NCI-H2171 (cell line): ENCODE measurements at places on chromosomes 2 and 18.

DNA sequence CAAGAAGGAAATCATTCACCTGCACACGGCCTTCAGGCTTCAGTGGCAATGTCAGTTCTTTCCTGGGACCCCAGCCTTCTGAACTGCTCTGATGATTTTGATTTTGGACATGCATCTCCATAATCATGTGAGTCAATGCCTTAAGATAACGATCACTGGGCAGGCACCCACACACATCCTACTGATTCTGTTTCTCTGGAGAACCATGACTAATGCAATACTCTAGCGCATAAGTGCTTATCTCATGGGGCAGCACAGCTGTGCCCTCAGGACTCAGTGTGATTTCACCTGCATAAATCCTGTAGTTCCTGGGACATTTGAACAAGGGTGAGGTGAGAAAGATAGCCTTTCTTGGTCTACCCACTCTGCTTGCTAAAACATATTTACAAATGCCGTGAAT, 144.6 kb downstream of the AKAIN1 start:
- no peak for DNase-seq

GRCh38 chr2:5696945-5697521, 4.8 kb downstream of the SOX11 start:
- DNase-seq, result peak; percentile 56

- no peak for DNase-seq
Observed at GRCh38 chr2:161943011-161943410, 131.0 kb downstream of the DPP4 start.

GRCh38 chr2:96701636-96702035, 38.2 kb downstream of the LMAN2L start:
- no peak for DNase-seq

GRCh38 chr2:219199470-219200211, 6.9 kb upstream of the ZFAND2B start:
- DNase-seq, result no peak

- DNase-seq, result peak; percentile 89
Observed at GRCh38 chr2:155485141-155485842, 786.8 kb downstream of the KCNJ3 start.

DNA sequence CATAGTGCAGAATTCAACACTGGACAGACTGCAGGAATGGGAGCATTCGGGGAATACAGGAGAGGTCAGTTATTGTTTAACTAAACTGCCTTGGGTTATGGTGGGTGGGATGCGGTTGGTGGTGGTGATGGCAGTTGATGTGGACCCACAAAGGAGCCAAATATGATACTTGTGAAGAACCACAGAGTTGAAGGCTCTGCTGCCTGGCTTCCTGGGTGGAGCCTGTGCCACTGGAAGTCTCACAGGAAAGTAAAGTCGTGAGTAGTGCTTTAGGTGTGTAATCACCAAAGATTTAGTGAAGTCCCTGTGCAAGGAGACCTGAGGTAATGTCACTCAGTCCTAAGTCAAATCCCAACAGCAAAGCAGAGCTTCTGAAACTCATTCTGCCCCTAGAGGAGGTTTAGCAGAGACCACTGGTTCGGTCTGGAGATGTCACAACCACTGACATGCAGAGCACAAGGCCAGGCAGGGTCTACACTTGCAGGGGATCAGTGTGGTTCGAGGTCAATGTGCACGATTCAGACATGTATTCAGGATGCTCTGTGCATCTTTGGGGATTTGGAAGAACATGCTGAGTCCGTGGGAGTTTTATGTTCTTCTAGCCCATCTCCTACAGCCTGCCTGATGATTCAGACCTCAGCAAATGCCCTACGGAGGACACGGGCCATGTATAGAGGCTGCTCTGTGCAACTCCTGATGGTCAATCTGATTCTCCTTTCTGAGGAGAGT, 1150.9 kb downstream of the RPIA start:
- no peak for DNase-seq

- no peak for DNase-seq
Observed at GRCh38 chr2:227360351-227360750, 18.8 kb downstream of the TM4SF20 start.

- DNase-seq, result no peak
Observed at GRCh38 chr2:15941481-15941850, 1.1 kb downstream of the MYCN start.

GRCh38 chr2:2569836-2570235, 238.8 kb upstream of the MYT1L start:
- no peak for DNase-seq

DNA sequence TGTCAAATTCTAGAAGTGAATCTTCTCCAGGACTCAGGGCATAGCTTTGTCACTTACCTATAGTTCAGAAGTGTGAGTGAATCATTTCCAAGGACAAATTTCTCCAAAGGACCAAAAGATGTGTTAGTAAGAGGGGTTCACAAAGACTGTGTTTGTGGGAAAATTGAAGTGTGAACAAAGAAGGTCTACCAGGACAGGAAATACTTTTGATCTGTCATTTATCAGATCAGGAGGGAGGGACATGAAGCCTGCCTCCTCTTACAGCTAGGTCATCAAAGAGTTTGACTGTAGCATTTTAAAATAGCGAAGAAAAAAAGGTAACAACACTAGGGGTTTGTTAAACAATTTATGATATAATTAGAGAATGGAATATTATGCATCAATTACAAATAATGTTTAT, 2.0 kb upstream of the CD28 start:
- no peak for DNase-seq

DNA sequence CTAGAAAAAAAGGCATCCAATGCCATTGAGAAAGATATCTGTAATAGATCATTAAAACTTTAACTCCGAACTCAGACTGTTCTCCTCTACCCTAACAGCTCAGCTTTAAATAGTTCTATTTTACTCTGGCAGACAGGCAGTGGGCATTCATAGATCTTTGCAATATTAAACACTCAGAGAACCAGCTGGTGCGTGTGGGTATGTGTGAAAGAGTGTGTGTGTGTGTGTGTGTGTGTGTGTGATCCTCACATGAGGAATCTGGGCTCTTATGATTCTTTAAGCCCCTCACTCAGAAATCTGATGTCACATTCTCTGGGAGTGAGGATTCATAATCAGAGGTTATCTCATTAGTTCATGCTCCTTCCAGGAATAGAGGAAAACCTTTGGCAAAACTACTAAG, 144.3 kb downstream of the KCNH7 start:
- DNase-seq, result no peak

- DNase-seq, result no peak
Observed at GRCh38 chr2:234211797-234212196, 161.3 kb downstream of the SPP2 start.

DNA sequence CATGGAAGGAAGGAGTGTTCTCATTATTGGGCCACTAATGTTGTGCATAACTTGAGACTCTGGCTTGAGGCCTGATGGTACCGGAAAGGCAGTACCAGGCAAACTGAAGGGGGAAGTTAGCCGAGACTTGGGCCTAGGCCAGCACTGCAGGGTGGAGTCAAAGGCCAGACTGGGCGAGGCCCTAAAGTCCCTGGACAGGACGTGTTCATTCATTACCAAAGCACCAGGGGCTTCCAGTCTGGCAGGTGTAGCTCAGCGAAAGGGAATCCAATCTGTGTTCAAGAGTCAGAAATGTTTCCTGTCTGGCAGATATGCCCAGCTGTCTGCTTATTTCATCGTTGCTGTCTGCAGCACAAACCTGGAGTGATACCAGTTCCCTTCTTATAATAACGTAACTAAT, 4.7 kb upstream of the ITSN2 start:
- peak; percentile 67 for DNase-seq

DNA sequence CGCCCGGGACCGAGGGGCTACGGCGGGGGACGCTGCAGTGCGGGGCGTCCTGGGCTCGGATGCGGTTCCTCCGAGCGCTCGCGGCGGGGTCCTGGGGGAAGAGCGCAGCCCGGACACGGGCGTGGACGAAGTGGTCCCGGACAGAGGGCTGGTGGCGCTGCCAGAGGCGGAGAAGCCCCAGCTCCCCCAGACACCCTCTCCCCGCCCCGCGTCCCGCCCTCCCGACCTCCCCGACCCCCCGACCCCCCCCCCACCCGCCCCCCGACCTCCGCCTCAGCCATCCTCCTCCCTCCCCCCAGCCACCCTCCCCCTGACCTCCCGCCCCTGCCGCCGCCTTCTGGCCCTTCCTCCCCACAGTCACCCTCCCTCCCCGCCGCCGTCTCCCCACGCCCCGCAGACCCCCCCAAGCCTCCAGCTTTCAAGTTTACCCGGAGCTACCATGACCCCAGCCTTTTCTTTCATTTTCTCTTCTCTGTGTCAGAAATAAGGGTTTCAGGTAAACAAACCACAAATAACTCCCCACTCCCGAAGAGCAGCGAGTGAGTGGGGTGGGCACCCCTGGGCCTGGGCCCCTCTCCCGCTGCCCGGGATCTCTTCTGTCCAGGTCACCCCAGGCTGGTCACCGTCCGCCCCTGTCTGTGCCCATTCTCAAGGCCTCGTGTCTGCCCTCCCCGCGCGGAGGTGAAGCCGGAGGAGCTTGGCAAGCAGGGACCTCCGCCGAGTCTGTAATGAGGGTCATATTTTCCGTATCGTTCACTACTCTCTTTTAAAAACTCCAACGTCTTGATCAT, 5.1 kb downstream of the NFATC1 start:
- no peak for DNase-seq

- DNase-seq, result no peak
Observed at GRCh38 chr2:157180359-157180758, 77.1 kb upstream of the GALNT5 start.

GRCh38 chr2:12813166-12813565, 96.4 kb downstream of the TRIB2 start:
- no peak for DNase-seq

DNA sequence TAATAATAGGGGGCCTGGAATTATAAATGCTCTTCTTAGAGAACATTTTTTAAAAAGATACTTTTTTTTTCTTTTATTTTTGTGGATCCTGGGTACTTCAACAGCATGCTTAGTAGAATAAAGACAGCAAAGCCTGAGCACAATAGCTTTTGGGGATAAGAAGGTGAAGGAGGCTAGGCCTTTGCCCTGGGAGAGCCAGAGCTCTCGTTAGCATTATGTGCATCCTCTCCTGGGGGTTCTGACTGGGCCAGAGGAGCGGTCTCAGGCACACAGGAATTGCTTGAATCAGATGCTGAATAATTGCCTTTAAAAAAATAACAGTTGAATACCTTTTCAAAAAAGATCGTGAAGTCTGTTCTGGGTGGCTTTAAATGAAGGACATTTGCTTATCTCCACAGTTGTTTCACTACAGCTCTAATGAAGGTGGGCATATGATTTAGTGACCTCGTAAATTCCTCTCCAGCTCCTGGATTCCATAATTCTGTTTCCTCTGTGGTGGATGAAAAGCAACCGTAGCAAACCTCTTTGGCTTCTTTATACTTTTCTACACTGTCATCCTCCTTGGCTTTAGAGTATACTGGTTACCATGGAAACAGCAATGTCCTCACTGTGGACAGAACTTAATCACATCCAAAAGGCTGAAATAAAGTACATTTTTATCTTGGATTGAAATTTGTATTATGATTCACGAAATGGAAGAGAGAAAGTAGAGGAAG, 133.8 kb downstream of the MAIP1 start:
- no peak for DNase-seq

GRCh38 chr2:43934567-43934966, 61.2 kb downstream of the LRPPRC start:
- no peak for DNase-seq

DNA sequence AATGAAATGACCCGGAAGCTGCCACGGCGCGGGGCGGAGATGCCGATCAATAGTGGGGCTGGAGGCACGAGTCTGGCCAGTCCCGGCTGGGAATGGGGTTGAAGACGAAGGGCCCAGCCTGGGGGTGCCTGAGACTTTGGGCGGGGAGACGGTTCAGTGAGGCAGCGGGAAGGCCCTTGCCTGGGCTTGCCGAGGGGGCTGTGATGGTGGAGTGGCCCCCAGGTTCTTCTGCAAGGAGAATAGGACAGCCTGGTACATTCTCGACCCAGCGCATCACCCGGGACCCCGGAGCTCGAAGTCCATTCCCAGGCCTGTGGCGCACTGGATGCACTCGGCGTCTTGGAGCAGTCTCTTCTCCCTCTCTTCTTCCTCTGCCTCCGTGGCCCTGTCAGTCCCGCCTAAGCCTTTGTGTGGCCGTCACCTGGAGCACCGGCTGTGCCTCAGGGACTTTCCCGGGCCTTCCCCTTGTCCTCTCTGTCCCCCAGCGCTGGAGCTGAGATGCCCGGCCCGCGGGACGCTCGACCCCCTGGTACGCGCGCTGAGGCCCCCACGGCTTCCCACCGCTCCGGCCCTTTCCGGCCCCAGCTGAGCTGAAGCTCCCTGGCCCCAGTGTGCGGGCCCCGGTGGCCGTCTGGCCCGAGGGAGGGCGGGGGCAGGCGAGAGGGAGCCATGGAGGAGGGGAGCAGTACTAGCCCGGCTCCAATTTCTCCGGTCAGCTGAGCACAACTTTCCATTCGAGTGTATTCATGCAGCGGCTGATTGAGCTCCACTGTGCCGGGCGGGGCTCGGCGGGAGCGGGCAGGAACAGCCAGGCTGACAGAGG, 8.0 kb downstream of the SIX3 start:
- DNase-seq, result no peak

- DNase-seq, result no peak
Observed at GRCh38 chr18:41576643-41577042, 378.4 kb upstream of the PIK3C3 start.

DNA sequence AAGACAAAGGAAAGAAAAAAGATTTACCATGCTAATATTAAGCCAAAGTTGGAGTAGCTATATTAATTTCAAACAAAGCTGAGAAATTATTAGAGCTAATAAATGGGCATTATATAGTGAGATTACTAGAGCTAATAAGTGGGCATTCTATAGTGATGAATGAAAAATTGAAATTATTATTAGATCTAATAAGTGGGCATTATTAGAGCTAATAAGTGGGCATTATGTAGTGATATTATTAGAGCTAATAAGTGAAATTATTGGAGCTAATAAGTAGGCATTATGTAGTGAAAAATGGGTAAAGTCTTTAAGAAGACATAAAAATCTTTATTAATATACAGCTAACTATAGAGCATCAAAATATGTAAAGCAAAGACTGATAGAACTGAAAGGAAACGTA, 745.7 kb downstream of the TRIB2 start:
- DNase-seq, result no peak

DNA sequence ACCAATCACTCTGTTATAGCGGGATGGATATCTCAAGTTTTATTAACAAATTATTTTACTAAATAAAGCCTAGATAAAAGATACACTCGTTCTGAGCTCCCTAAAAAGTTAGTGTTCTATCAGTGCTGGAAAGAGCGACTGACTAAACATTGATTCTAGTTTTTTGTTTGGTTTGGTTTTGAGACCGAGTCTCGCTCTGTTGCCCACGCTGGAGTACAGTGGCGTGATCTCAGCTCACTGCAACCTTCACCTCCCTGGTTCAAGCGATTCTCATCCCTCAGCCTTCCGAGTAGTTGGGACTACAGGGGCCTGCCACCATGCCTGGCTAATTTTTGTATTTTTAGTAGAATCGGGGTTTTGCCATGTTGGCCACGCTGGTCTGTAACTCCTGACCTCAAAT, 73.8 kb upstream of the CDCA7 start:
- no peak for DNase-seq

- no peak for DNase-seq
Observed at GRCh38 chr2:11702946-11703345, 33.0 kb upstream of the NTSR2 start.

DNA sequence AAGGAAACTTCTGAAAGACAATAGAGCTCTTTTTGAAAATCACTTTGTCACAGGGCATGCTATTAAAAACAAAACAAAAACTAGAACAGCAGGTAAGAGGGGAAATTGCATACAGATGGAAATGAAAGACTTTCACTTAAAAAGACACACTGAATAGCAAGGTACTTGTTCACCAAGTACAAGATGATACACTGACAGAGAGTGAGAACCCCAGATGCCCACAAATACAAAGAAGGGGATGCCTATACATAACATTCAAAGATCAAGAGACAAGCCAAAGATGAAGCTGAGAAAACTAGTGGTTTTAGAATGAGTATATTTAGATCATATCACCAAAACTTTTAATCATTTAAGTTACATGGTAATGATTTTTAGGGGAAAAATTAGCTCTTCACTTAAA, 60.7 kb downstream of the ASXL2 start:
- no peak for DNase-seq
